ENCODE measurements at places on chromosomes 3 and 15.

DNA sequence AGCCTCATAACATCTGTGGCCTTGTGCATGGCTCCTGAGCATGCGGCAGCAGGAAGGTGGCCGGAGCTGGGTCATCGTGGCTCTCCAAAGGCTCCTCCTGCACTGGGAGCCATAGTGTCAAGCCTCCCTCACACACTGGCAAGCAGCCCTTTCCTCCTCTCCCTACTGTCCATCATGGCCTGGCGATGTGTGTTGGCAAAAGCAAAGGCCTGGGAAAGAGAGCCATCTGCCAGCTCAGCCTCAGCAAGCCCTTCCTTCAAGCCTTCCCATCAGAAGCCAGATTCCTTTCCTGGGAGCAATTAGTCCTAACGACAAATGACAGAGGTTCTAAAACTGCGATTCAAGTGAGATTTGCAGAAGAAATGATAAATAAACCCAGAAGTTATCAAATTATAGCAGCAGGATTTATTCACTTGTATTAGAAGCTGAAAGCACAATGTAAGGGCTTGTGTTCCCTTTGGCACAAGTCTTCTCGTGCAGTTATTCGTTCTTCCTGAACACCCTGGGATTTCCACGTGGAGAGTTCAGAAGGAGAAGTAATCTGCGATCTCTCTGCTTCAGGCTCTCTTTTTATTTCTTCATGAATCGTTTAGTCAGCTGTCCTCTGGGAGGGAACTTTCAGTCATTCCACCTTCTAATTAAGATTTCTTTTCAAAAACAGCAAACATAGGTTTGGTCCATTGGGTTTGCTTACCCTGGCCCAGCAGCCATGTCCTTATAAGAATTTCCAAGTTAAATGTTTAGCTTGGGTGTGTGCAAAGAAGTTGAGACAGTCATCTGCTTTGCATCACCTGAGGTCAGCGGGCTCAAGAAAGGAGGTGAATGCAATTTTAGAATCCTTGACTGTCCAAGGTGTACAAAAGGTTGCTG is 110.3 kb upstream of the TMC3 start:
- no peak for ATAC-seq

- no peak for ATAC-seq
Measured at GRCh38 chr3:124969963-124970722, 35.6 kb upstream of the MUC13 start.

DNA sequence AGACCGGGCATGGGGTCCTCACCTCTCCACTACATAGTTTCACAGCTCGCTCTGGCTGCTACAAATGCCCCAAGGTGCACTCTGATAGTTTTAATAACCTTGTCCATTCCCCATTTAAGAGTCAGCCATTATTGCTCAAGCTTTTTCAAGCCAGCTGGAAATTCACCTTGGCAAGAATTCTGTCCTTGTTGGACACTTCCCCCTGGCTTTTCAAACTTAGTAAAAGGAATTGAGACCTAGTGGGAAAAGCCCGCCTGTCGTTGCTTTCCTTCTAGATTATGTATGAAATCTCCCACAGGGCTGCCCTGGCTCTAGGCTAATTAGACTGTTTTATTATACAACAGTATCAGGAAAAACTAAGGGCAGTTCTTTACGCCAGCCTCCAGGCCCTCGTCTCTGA is 293.7 kb upstream of the GADL1 start:
- ATAC-seq = no peak

GRCh38 chr3:82128271-82128670 is 366.8 kb upstream of the GBE1 start:
- no peak for ATAC-seq

- no peak for ATAC-seq
Measured at GRCh38 chr3:107629566-107629965, 106.8 kb downstream of the BBX start.

- no peak for ATAC-seq
Measured at GRCh38 chr3:59890639-59891038, 840.8 kb upstream of the CFAP20DC start.

- ATAC-seq = no peak
Measured at GRCh38 chr3:27840807-27841594, 118.9 kb upstream of the EOMES start.

DNA sequence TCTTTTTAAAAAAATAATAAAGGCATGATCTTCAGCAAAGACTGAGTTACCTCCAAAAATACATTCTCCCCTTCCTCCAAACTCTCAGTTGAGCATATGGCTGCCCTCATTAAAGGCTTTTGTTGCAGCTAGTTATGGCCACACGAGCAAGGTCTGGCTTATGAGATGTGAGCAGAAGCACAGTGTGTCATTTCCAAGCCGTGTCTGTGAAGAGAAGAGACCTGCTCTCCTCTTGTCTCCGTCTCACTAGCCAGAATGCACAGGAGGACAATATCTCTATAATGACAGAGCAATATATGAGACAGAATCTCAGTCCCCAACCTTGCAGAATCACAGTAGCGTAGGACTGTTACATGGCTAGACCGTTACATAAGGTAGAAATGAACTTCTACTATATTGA is 152.3 kb downstream of the MAGI1 start:
- no peak for ATAC-seq

DNA sequence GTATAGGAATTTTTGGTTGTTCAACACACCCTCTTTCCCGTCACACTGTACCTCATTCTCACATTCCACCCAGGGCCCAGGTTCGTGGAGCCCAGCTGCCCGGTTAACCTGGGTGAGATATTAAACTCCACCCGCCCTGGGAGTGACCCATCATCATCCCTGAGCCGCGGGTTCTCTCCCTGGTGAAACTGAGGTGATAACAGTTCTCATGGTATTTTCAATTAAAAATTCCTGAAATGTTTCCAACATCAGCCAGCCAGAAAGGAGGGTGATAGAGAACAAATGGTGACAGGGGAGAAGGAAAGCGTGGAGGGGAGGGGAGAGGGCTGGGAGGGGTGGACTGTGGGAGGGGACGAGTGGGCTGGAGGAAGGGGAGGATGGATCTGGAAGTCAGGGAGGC is 148.8 kb downstream of the ALDH1A2 start:
- no peak for ATAC-seq

- no peak for ATAC-seq
Measured at GRCh38 chr15:58923696-58924300, 9.7 kb downstream of the SLTM start.

DNA sequence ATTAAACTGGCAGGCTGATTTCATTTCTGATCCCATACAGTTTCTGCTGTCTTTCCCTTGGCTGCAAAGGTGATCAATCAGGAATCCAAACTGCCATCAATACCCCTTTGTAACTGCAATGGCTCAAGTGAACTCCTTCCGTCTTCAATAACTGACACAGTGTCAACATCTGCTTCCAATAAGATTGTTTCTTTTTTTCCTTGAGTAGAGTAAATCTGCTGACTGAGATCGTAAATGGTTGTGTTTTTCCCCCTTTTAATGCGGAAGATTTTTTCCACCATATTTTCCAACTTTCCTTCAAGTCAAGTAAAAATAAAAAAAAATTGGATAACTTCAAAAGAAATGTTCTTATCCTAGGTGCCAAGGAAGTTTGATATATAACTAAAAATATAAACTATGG is 48.7 kb downstream of the VGLL3 start:
- ATAC-seq = no peak

- ATAC-seq = no peak
Measured at GRCh38 chr3:134609821-134610431, 40.9 kb downstream of the KY start.

- no peak for ATAC-seq
Measured at GRCh38 chr3:120344349-120344748, 4.8 kb downstream of the LRRC58 start.

GRCh38 chr3:168024537-168024941 is 71.2 kb downstream of the GOLIM4 start:
- peak; percentile 64 for ATAC-seq

DNA sequence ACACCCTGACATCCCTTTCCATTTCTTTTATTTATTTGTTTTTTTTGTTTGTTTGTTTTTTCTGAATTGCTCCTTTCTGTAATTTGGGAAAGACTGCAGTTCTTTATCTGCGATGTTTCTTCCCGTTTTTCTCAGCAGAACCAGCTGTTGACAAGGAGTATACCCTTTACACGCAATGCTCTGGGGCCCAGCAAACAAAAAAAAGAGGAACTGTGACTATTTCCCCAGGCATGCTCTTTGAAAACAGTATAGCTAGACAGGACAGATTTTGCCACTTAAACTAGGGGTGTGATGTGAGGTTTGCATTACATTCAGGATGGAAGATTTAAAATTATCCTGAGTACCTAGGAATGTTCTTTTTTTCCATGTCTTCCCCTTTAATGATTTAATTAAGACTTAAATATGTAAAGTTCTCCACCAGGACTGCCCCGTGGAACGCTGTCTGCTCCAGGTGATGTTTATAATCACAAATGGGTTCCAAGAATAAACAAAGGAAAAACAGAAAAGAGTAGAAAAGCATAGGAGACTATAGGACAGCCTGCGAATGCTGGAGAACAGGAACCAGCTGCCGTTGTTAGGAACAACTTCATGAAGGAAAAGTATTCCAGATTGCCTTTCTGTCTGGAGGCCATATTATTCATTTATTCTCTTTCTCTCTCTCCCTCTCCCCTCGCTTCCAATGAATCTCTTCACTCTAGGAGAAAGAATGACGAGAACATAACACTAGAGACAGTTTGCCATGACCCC is 43.3 kb downstream of the TGFBR2 start:
- ATAC-seq = peak; percentile 81

- ATAC-seq = no peak
Measured at GRCh38 chr15:81492331-81492968, 118.4 kb upstream of the TMC3 start.

DNA sequence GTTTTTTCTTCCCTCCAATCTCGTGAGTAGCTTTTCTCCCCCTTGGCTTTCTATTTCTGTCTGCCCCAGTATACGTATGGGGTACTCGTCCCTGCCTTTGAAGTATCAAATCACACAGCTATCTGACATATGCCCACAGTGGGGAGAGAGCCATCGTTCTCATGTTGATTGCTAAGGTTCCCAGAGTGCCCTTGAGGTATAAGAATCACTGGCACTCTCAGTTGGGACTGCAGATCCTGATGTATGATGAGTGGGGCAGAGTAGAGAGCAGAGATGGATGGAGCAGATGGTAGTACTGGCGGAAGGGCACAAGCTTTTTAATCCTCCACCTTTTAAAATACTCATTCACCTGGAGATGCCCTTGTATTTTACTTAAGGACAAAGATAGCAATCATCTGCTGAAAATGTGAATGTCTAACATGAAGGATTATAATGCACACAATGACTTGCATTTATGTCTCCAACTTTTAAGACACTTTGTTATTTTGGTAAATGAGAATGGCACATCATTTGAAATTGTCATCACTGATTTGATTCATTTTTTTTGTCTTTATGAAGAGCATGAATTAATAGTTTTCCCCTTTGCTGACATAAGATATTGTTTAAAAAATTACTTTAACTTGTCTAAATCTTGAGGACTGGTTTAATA is 239.6 kb downstream of the NR1D2 start:
- ATAC-seq = no peak

- ATAC-seq = peak; percentile 60
Measured at GRCh38 chr3:33941804-33942203, 143.4 kb downstream of the PDCD6IP start.

DNA sequence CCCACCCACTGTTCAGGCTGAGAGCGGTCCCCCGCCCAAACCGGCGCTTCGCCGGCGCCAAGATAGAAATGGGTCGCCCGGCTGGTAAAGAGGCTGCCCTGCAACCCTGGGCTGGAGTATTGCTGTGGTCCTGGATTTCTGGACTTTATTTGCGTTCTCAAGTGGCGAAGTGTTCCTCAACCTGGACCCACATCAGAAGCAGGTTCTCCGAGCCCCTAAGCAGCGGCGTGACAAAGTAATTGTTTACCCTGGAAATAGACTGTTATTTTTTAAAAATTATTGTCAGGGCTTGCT is 481 bp upstream of the DYNC1LI1 start:
- ATAC-seq = no peak

- no peak for ATAC-seq
Measured at GRCh38 chr3:14907043-14907966, 40.1 kb upstream of the NR2C2 start.

GRCh38 chr3:192005989-192006388 is 545.0 kb downstream of the PYDC2 start:
- no peak for ATAC-seq

- no peak for ATAC-seq
Measured at GRCh38 chr3:88180398-88180999, 30.7 kb downstream of the C3orf38 start.

DNA sequence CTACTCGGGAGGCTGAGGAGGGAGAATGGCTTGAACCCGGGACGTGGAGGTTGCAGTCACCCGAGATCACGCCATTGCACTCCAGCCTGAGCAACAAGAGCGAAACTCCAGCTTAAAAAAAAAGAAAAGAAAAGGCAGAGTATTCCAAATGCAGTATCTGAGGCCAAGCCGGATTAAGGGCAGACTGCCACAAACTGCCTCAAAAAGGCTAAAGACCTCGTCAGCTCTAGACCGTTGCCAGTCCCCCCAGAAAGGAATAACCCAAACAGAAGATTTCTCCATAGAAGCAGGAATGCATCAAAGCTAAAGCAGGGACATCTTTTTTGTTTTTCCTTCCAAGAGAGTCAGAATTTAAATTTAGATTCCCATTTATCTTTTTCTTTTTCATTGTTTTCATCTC is 72.9 kb downstream of the TM4SF4 start:
- no peak for ATAC-seq

DNA sequence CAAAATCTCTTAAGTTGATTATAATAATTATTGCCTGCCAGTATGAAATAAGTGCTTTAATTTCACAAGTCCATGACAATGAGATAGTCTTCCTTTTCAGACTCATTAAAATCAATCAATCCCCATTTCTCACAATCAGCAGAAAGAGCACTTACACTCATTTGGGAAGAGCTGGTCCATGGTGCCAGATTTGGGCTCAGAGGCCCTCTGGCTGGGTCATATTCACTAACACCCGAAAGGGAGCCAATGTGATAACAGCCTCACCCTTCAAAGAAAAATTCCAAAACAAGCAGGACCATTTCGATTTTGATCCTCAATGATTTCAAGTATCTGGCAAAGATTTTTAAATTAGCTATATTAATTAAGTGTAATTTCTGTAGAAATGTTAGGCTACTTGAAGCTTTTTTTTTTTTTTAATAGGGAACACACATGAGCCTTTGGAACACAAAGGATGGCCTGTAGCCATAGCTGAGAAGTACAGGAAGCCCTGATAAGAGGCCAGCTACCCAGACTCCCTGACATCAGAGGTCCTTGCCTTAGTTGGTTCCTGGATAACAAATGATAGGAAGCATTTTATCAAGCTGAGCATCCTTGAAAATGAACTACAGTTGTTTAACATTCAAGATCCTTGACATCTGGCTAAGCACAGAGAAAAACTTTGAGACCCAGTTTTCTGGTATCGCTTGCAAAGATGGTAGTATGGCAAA is 17.1 kb downstream of the MCF2L2 start:
- no peak for ATAC-seq

- ATAC-seq = no peak
Measured at GRCh38 chr3:94065819-94066480, 3.1 kb downstream of the NSUN3 start.
